CD4-positive, alpha-beta T cell treated with Interferon alpha-2 for 1 hour (primary cell): ENCODE measurements at places on chromosomes 6 and 20.

GRCh38 chr6:110491644-110492317, 15.4 kb upstream of the SLC22A16 start:
- DNase-seq = no peak

DNA sequence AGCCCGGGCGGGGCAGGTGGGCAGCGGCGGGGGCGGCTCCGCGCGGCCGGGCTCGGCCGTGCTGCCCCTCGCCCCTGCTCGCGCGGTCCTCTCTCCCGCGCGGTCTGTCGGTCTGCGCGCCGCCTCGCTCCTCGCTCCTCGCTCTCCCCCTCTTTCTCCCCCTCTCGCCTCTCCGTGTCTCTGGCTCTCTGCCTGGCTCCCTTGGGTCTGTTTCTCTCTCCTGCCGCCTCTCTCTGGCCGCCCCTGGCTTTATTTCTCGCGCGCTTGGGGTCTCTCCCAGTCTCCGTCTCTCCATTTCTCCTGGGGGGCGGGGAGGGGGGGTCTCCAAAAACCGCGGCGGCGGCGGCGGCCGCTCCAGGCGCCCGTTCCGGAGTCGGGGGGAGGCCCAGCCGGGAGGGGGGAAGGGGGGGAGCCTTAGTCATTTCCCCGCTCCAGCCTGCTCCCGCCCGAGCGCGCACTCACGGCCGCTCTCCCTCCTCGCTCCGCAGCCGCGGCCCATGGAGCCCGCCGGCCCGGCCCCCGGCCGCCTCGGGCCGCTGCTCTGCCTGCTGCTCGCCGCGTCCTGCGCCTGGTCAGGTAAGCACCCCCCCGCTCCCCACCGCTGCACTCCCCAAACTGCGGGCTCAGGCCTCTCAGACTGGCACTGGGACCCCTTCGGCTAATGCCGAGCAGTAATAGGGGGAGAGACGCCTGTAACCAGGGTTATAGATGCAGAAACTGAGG, at the start of gene SIRPA:
TSS of gene SIRPA (plus strand) at position 457 of the 723 bp plus-strand sequence. CDS start at position 498, 41 bp downstream.
- DNase-seq = no peak

DNA sequence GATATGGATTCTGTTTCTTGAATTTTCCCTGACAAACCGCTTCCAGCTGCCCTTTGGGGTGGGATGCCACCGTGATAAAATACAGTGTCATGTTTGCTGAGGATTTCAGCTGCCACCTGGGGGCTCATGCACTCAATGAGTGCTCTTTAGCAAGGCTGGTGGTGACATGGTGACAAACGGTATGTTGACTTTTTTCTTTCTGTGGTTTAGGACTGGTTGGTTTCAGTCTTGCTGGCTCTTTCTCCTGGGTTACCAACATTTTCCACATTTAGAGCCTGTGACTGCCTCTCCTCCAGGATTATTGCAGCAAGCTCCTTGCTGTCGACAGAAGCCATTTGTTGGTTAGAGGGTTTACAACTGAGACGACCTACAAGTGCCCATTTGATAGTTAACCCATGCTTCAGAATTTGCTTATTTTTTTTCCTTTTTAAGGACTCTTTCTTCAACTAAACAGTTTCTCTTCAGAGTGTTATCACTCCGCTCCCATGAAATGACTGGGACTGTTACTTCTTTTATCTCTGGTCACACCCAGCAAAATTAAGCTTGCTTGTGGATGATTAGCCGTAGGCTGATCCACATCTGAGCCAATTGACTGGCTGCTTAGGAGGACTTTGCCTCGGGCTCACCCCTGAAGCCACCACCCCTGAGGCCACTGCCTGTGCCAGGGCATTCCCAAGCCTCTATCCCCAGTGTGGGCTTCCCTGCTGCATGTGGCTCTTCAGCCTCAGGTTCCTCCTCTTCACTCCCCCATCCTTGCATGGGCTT, 48.4 kb upstream of the CDYL start:
- no peak for DNase-seq

DNA sequence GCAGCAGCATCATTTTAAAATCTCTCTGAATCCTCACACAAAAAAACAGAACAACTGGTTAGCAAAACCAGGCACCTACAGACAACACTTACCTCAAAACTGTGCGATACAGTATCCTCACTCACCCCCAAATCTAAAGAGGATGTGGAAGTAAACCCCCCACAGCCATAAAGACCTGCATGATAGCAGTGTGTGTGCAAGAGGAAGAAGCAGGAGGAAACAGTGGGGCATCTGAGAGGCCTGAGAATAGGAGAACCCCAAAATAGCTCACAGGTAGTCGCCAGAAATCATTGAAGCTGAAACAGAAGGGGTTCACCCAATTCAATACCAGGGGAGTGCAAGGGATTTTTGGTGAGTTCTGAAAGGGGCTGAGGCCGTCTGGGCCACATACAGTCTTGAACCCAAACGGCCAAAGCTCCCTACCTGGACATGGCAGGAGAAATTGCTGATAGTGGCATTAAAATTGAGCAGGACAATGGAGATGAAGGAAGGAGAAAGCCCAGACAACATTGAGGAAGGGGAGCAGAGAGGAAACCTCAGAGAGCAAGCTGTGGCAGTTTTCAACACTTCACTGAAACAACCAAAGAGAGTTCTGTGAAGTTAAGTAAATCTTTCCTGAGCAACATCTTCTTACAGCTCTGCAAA, 129.7 kb downstream of the FIG4 start:
- DNase-seq = no peak

GRCh38 chr6:93624408-93624807, 205.0 kb upstream of the EPHA7 start:
- DNase-seq = no peak

- no peak for DNase-seq
Measured at GRCh38 chr20:10180651-10181235, 37.9 kb upstream of the SNAP25 start.

GRCh38 chr6:40344566-40345167, 242.5 kb downstream of the LRFN2 start:
- no peak for DNase-seq

DNA sequence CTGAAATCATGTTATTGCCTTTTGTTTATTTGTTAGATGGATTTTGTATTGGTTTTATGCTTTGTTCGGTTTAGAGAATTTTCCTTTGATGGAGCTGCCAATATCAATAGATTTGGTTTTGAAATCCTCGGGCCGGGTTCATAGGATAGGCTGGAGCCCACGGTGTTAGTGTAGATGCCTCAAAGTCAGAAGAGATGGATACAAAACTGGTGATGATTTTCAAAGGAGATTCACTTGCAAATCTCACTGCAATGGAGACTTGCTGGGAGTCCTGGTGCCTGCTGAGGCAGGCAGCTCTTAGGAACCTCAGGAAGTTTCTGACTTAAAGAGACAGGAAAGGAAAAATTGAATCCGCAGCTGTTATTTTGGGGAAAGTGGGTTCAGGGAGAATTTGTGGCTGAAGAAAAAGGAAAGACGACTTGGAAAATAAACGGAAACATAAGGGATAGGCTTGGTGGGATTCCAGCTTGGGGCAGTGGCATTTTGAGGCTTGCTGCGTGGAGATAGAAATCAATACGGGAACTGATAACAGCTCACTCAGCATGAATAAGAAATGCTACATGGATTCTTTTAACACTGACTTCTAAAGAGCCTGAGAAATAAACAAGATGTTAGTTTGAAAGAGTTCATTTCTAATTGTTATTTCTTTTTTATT, 241.6 kb downstream of the PHACTR1 start:
- DNase-seq = no peak

- DNase-seq = no peak
Measured at GRCh38 chr20:37205130-37205529, 25.8 kb upstream of the MROH8 start.

- DNase-seq = no peak
Measured at GRCh38 chr6:161830866-161831616, 557.2 kb upstream of the AGPAT4 start.

GRCh38 chr6:55584654-55585354, 5.8 kb upstream of the HMGCLL1 start:
- DNase-seq = no peak

- no peak for DNase-seq
Measured at GRCh38 chr20:10483691-10484090, 48.6 kb downstream of the SLX4IP start.

GRCh38 chr20:48201885-48202284, 416.6 kb upstream of the SULF2 start:
- no peak for DNase-seq

GRCh38 chr6:113375950-113376846, 480.9 kb upstream of the MARCKS start:
- DNase-seq = no peak
